ENCODE measurements at places on chromosomes 7 and 10.

DNA sequence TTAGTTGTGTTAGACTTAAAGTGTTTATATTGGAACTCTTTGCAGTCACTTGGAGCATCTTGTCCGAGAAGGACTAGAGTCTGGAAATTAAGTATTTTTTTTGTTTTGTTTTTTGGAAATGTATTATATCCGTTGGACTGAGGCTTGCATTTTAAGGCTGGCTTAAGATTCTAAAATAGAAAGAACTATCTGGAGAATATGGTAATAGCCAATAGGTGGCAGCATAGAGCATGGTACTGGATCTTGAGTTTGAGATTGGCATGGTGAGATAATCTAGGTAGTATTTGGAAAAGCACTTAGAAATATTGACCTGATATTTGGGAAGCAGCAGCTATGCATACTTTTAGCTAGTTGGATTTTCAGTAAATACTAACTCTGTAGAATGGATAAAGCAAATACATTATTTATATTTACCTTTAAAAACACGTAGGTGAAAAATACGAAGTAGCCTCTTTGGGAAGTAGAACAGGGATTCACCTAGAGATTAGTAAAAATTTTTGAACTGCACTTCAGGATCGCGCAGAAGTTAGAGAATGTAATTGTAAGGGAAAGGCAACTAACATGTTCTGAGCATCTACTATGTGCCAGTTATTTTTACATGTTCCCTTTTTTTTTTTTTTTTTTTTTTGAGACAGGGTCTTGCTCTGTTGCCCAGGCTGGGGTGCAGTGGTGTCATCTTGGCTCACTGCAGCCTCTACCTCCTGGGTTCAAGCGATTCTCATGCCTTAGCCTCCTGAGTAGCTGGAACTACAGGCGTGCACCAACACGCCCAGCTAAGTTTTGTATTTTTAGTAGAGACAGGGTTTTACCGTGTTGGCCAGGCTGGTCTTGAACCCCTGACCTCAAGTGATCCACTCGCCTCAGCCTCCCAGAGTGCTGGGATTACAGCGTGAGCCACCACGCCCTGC lies 78.6 kb downstream of the LCOR start:
- DNase-seq: peak; percentile 15

- no peak for DNase-seq
Measured at GRCh38 chr10:71346731-71347130, 27.7 kb downstream of the SLC29A3 start.

- DNase-seq: no peak
Measured at GRCh38 chr10:110101464-110102144, 93.8 kb downstream of the ADD3 start.

- no peak for DNase-seq
Measured at GRCh38 chr10:115941361-115941771, 331.6 kb downstream of the GFRA1 start.

GRCh38 chr7:138154661-138155060 lies 78.4 kb downstream of the AKR1D1 start:
- DNase-seq: no peak

DNA sequence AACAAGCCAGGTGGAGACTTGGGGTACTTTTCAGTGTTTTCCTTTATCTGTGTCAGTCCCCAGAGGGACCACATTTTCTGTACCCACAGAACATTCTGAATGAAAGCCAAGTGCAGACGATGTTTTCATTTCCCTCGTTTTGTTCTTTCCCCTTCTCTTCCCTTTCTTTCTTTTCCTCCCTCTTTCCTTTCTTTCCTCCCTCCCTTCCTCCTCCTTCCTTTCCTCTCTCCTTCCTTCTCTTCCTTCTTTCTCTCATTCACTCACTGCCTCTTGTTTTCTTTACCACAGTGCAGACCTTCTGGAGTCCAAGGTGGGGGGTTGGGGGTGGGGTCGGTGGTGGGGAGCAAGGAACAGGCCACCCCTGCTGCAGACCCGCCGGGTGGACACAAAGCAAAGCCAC lies 141.4 kb upstream of the MKI67 start:
- no peak for DNase-seq

- DNase-seq: no peak
Measured at GRCh38 chr10:124307591-124307990, 111.1 kb downstream of the OAT start.

DNA sequence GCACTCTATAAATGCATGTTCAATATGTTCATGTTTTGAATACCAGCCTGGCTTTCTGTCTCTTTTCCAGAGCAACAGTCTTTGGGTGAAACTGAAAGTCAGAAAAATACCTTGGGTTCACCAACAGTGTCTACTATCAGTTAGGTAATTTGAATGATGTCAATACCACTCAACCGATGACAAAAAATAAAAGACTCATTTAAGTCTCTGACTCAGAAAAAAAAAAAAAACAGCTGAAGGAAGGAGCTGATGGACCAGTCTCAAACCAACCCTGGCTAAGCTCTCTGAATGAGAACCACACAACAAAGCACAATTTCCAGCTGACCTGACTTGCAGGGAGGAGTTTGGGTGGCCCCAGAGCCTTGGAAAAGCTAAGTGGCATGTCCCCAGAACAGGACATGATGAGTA lies 42.5 kb downstream of the ABLIM1 start:
- DNase-seq: no peak

DNA sequence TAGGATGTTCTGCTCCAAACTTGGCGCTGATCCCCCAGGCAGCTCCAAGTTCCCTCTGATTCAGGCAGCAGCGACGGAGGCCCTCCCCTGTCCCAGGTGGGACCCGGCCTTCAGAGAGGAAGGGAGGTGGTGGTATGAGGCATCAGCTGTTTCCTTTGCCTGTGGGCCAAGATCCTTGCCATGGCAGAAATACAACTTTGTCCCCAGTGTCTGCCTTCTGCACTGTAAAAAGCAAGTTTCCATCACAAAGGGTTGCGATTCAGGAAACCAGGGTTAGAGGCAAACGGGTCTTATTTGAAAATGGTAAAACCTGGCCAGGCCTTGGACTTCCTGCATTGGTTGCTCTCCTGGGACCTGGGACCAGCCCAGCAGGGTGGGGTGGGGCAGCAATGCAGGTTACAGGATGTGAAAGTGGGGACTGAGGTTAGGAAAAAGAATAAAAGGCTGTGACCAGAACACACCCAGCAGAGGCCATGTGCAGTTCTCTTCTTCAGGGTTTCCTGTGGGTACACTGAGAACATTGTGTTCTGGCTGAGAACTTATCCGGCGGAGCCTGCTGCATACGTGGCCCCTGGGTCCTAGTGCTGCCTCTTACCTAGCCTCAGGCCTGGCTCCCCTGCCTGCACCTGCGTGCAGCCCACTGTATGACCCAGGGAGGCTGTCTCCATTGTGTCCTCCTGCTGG lies 25.1 kb upstream of the DDIT4 start:
- DNase-seq: no peak

DNA sequence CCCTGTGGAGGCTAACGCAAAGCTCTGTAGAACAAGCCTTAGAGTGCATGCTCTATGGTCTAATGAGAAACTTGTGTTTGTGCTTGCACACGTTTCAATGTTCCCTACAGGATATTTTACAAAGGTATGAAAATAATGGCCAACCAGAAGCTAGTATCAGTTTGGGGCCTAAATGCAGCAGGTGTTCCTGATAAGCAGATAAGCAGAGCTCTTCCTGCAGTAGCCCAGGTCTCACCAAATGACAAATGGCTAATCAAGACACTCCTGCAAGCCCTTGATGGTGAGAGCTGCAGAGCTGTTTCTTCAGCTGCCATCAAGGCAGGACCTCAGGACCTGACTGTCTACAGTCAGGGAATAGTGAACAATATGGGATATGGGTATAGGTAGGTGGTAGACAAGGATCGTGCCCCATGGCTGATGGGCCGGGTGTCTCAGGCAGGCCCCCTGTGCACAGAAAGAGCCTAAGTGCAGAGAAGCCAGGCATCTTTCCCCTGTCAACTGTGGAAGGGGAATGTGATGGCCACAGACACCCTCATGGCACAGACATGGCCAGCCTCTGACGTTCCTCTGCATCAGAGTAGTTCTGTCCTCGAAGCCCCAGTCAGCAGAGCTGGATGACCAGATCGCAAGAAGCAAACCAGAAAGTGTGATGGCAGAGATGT lies 23.2 kb upstream of the RASSF4 start:
- DNase-seq: no peak

DNA sequence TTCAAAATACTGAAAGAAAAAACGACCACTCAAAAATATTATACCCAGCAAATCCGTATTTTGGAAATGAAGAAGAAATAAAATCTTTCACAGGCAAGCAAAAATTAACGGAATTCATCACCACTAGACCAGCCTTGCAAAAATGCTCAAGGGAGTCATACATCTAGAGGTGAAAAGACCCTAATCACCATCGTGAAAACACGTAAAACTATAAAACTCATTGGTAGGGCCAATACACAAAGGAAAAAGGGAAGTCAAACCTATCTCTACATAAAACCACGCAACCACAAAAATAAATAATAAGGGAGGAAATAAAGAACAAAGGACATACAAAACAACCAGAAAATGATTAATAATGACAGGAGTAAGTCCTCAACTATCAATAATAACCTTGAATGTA lies 6.6 kb upstream of the AKR1B1 start:
- no peak for DNase-seq

DNA sequence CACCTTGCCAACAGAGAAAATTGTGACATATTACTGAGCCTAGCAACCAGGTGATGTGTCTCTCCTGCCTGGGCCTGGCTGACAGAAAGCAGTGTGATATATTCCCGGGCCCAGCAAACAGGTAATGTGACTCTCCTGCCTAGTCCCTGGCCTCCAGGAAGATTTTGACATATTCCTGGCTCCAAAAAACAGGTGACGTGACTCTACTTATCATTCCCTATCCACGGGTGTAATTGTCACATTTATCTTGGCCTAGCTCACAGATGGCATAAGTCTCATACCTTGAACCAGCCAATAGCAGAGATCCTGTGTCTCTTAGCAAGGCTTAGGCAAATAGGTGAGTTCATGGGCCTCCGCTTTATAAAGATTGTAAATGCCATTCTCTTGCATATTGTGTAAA lies 49.6 kb upstream of the ZNF680 start:
- DNase-seq: no peak

GRCh38 chr7:75040512-75040911 lies 33.1 kb downstream of the RCC1L start:
- no peak for DNase-seq

GRCh38 chr10:84244651-84245270 lies at the start of gene RGR:
Gene RGR, plus strand, starts transcription at chr10:84245053. Its CDS starts 38 bp downstream, at chr10:84245091.
- DNase-seq: no peak

- no peak for DNase-seq
Measured at GRCh38 chr10:28676326-28676967, 874 bp upstream of the BAMBI start.

DNA sequence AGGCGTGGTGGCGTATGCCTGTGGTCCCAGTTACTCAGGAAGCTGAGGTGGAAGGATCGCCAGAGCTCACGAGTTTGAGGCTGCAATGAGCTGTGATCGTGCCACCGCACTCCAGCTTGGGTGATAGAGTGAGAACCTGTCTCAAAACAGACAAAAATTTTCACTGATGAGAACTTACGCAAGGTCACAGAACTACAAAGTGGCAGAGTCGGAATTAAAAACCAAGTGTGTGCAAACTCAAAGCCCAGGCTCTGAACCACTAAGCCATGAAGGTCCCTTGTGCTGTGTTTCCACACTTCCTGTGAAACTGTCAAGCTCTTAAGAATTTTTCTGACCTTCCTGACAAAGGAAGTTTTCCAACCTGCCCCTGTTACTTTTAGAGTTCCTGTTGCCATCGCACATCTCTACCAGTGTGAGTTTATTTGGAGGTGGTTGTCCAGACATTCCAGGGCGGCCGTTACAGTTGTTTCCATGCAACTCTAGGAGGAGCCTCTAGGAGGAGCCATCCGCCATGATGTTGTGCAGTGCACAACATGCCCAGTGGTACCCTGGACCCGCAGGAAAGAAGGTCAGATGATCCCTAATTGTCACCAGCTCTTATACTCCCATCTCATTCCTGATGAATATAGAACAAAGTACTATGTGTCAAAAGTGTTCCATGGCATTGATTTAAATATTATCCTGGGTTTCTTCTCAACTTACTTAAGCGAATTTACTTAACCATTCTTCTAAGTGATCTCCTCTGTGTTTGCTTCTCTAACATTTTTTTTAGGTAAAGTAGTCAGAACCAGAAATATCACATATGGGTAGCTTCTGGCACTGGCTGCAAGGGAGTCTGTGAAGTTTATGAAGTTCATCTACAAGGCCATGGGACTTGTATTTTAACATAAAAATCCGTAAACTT lies 49.0 kb upstream of the LYZL1 start:
- DNase-seq: no peak

GRCh38 chr10:3142146-3142875 lies 30.3 kb downstream of the PITRM1 start:
- no peak for DNase-seq

- DNase-seq: no peak
Measured at GRCh38 chr7:88146616-88147015, 73.2 kb downstream of the SRI start.

DNA sequence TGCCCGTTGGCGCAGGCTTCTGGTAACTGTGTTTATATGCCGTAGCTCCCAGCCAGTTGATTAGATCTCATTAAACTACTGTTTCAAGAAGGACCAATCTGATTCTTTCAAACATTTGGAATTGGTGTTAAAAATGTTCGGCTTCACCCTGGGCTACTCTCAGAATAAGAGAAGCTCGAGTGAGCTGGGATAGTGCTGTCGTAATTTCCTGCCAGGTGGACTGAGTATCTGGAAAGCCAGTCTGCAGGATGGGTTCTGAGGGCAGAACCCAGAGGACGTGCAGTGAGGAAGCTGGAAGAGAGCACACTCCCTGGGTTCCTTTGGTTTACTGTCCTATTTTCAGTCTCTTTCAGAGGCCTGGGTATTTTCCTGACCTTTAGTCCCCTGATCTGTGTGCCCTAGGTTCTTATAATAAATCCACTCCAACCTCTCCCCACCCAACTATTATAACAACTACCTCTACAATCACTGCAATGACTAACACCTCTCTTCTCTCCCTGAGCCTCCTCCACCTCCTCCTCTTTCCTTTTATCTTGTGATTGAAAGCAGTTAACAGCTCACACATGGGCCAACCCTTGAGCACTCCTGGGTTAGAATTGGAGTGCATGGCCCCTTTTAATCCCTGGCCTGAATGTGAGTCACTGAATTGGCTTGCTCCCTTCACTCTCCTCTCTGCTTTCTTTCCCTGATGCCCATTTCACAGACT lies 63.0 kb downstream of the AOAH start:
- no peak for DNase-seq

DNA sequence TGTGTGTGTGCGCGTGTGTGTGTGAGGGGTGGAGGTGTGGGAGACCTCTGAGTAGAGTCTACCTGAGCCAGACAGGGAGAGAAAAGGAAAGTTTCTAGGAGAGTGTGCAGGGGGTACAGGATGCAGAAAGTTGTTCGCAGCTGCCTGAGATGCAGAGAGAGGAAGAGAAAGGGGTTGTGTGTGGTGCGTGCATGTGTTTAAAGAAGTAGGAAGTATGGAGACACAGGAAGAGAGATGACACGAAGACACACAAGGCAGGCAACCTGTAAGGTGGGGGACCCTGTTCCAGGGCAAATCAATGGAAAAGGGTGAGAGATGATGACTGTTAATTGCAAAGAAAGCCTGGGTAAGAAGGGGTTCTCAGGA lies 52.2 kb downstream of the C10orf105 start:
- DNase-seq: no peak

All from HFFc6 (cell line).